Hepatic stellate cell (primary cell): ENCODE measurements at places on chromosomes 12 and 14.

GRCh38 chr12:63400718-63401117 is 249.7 kb upstream of the AVPR1A start:
- no peak for DNase-seq

DNA sequence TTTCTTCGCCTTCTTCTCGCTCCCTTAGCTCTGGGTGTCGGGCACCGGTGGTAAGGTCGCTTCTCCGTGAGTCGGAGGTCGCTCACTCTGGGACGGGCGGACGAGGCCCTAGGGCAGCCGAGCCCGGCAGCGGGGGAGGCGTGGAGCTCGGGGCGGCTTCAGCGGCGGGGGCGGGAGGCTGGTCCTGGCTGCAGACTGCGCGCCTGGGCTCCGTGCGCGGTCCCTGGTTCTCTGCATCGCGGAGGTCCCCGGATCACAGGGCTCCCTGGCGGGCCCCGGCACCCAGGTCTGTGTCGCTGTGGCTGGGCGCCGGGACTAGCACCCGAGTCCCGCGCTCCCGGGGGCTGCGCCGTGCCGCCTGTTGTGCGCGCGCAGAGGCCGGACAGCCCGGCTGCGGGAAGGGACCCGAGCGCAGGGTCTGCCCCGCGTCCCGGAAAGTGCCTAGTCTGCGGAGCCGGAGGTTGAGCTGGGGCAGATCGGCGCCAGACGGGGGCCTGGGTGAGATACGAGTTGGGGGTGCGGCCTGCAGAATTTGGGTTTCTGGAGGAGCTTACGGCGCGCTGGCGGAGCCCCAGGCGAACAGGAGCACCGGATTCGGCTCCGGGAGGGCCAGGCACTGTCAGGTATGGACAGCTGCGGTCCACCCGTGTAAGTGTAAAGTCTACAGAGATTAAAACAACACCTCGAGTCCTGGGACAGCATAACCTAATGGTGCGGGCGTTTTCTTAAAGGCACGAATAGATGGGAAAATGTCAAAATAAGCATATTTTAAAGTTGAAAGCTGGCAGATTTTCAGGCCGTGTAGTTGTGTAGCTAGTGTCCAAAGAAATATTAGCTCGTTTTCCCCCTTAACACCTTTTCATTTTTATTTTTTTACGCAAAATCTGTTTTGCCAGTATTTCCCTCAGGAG is 713 bp downstream of the FRMD6 start:
- no peak for DNase-seq

GRCh38 chr12:9634177-9634803 is 26.6 kb upstream of the KLRB1 start:
- DNase-seq, result no peak

- DNase-seq, result no peak
Measured at GRCh38 chr14:60245380-60246177, 3.4 kb upstream of the PPM1A start.

GRCh38 chr12:44000309-44000952 is 164.6 kb downstream of the TMEM117 start:
- peak; percentile 19 for DNase-seq

DNA sequence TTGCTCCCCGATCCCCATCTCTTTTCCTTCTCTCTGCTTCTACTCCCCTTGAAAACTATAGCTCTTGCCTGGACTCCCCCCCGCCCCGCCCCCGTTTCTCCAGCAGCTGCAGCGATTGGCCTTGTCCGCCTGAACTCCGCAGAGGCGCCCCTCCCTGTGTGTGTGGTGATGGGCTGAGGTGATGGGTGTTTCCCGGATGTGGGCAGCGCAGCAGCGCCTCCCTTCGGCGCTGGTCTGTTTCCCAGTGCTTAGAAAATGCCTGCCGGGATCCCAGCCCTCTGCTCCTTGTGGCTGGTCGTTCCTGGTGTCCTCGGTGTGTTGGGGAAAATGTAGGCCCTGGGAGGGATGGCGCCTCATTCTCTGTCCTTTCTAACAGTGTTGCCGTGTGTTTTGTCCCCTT is 43.3 kb downstream of the GALNT8 start:
- DNase-seq, result no peak

DNA sequence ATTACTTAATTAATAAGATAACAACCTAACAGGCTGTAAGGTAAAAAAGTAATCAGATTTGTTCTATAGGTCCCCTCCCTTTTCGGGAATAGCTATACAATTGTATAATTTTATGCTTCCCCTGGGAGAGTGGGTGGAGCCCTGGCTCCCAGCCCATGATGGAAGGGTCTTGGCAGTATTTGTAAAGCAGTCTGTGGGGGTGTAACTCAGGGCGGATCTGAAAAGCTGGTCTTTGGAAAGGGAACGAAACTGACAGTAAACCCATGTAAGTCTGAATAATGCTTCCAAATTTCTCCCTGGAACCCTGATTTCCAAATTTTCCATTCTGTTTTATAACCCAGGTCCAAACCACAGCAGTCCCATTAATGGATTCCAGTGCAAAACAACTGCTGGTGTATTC is 110.4 kb downstream of the DAD1 start:
- no peak for DNase-seq

DNA sequence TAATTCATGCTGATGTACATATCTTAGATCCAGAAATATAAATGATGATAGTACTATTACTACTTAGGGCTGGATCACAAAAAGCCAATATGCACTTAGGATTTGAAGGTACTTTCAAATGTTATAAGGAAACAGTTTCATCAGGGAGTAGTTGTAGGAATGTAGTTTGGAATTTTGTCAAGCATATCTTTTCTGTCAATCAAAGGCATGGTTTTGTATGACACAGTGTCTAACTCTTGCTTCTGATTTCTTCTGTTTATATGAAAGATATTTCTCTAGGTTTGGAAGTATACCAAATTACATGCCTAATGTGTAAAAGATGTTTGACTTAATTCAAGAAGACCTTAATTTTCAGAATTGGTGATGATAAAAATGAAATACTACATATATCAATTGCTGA is 135.7 kb downstream of the RAD51B start:
- DNase-seq, result no peak

DNA sequence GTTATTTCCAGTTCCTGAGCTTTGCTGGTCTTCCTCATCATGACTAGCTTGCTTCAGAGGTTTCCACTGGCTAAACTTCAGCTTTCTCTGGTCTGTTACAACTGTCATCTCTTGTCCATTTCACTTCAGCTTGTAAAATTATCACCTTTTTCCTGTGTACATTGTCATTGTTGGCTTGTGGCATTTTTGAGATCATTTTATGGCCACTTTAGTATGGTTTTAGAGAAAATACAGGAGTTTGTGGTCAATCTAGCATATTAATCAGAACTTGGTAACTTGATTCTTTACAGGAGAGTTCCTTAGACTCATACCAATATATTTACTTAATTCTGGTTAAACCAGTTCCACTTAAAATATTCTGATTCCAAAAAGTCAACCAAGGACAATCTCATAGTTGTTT is 235.9 kb upstream of the KITLG start:
- DNase-seq, result no peak

DNA sequence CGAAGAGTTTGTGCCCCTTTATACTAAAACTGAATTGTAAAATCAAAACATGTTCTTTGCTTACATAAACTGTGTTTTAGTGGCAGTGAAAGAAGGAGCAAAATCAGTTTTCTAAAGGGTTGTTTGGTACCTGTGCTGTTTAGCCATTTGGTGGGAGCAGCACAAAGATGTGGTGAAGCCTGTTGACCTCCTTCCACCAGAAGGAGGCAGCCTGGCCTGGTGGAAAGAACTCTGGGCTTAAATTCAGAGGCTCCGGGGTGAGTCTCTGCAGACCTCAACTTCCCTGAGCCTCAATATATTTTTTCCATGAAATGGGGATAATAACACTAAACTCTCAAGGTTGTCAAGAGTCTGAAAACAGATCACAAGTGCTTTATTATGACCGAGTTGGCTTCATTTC is 502.5 kb downstream of the VRK1 start:
- DNase-seq, result no peak

DNA sequence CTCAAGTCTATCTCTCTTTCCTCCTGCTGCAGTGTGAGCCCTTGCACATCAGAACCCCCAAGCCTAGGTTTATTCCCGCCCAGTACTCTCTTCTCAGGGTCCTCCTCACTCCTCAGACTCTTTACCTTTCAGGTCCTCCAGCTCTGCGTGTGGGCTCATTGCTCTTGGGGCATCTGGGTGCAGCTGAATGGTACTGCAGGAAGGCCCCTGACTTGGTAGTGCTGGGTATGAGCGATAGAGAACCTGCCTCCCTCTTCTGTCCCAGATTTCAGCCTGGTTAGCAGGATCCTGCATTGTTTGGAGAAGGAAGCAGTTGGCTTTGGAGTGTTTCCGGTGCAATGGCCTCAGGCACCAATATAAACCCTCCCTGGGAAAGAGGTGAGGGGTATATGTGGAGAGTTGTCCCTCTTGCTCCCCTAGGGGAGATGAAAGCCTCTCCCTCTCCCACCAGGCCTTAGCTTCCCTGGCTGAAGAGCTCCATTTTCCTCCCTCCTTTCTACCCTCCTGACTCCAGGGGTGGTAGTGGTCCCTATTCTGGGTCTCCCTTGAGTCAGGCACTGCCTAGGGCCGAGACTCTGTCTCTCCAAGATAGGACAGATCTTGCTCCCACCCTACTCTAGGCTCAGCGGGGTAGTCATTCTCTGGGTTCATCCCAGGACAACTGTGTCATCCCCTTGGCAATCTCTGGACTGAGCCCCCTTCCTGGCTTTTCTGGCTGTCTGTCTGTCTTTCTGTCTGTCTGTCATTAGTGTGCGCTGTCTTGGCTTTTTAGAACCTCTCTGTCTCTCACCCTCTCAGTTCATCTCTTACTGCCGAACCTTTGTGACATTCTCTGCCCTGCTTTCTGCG is 3.8 kb downstream of the LRP1 start:
- DNase-seq, result no peak

GRCh38 chr12:5901416-5901815 is 43.6 kb downstream of the ANO2 start:
- no peak for DNase-seq

GRCh38 chr12:132021965-132022364 is 72.2 kb downstream of the EP400 start:
- no peak for DNase-seq

GRCh38 chr14:104240434-104241157 is 102.2 kb downstream of the KIF26A start:
- no peak for DNase-seq

DNA sequence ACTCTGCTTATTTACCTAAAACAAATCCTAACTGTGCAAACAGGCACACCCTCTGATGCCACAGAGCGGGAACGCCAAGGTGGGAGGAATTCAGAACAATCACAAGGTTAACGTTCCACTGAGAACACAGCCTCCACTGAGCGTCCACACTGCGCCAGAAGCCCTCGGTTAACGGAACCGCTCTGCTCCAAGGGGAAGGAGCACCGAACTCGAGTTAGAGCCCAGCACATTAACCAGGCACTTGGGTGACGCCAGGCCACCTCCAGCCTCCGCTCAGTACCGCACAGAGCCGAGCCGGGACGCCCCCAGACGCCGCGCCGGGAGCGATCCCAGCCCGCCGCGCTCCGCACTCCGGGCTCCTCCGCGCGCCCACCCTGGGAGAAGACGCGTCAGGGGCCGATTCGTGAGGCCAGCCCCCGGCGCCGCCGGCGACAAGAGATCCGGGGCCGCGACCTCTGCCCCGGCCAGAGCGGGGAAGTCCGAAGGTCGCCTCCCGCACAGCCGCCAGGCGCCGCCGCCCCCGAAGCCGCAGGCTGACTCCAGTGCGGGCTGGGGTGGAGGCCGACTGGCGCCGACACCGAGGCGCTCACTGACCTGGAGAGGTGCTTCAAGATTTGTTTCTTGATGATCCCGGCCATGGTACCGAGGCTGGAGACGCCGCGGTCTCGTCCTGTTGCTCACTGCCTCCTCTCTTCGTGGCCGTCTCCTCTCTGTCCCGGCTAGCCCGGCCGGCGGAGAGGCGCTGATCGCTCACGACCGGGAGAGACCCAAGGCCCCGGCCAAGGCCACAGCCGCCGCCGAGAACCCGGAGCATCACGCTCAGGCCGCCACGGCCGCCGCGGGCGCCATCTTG is 450 bp downstream of the BLTP3B start:
- peak; percentile 15 for DNase-seq

GRCh38 chr12:50186681-50187080 is 19.5 kb upstream of the CERS5 start:
- no peak for DNase-seq

- DNase-seq, result no peak
Measured at GRCh38 chr14:102225936-102226335, 79.0 kb downstream of the MOK start.

GRCh38 chr14:24988760-24989159 is 61.2 kb downstream of the STXBP6 start:
- DNase-seq, result no peak

- no peak for DNase-seq
Measured at GRCh38 chr14:56955745-56956144, 145.5 kb upstream of the OTX2 start.

DNA sequence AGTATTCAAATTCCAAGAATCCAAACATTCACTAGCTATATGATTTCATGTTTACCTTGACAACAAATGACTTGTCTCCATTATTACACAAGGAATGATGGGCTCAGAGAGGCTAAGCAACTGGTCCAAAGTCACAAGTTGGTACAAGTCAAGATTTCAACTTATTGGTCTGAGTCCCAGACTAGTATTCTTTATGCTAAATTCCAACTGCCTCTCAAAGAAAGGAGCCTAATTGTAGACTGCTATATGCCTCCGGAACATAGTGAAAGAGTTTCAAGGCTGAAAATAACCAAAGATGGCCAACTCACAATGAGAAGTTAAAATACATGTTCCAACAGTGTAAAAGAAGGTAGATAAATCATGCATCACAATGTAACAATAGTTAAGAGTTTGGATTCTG is 7.5 kb downstream of the BTG1 start:
- no peak for DNase-seq

DNA sequence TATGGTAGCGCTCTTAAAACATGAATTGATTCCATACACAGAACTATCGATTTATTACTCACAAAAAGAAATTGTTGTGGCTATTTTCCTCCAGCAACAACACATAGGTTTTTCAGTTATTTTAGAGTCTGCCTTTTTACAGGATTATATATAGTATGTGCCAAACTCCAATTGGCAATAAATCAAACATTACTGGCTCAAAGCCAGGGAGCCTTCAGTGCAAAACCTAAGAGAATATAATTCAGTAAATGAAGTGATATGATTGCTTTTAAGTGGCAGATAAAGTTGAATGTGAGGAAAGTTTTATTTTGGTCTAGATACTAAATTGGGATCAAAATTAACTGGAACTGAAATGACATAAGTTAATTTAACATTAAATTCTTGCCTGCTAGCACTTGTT is 234.8 kb downstream of the PIK3C2G start:
- DNase-seq, result no peak

- DNase-seq, result no peak
Measured at GRCh38 chr12:128761379-128761790, 62.4 kb downstream of the SLC15A4 start.

- DNase-seq, result no peak
Measured at GRCh38 chr14:32205984-32206383, 2.9 kb upstream of the RNU6-8 start.

- DNase-seq, result no peak
Measured at GRCh38 chr14:42045383-42045782, 438.7 kb downstream of the LRFN5 start.

DNA sequence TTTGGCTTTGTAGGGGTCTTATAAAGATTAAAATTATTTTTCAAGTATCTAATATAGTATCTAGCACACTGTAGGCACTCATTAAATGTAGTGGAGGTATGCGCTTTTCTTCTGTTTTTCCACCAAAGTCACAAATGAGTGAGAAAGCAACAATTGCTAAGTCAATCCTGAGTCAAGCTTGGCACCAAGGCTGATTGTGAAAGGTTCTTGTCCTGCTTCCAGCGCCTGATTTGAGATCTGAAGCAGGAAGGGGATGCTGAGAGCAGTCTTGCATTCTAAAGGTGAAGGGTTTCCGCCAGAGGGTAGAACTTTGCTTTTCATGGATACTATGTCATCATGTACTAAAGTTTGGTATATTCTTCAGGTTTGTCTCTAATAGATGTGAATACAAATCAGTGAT is 64.9 kb upstream of the DAAM1 start:
- DNase-seq, result no peak

GRCh38 chr12:95351748-95352147 is 122.2 kb upstream of the METAP2 start:
- DNase-seq, result peak; percentile 24
